Muscle of back (tissue), 13 donors: ENCODE measurements at places on chromosomes 7 and 10.

DNA sequence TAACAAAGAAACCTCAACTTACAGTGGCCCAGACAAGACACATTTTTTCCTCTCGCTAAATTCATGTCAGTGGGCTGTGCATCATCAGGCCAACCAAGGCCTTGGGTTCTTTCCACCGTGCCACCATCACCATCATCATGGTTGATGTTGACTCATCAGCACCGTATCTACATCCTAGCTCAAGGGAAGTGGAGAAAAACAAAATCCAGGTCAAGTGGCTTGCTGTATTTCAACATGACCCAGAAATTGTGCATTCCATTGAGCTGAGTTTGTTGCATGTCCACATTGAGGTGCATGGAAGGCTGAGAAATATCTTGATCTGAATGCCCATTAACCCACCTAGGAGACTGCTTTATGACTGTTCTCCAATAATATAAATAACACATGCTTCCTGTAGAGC is 312.4 kb upstream of the CDC14C start:
- no peak for DNase-seq

- DNase-seq: no peak
These were observed 160.8 kb downstream of the VPS50 start for GRCh38 chr7:93392984-93393383.

GRCh38 chr10:70270952-70271351 is 12.9 kb downstream of the NPFFR1 start:
- no peak for DNase-seq

DNA sequence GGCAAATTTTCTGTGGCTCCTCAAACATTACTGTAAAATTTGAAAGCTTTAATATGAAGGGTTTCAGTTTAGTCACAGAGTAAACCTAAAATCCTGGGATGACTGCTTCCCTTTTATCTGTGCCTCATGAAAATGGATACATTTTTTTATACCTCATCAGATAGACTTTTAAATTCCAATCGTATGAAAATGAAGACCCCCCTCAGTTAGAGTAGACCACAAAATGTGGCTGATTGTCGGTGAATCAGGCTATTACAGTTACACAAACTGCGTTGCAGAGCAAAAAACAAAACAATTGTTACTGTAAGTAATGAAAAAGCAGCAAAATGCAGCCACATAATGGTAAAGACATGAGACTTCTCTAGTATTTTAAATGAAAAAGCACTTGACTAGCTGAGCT is 296.2 kb downstream of the CNTNAP2 start:
- no peak for DNase-seq

- no peak for DNase-seq
These were observed 285.8 kb downstream of the CAMK1D start for GRCh38 chr10:12635127-12635541.

GRCh38 chr7:154902600-154903082 is 100.3 kb downstream of the PAXIP1 start:
- no peak for DNase-seq

DNA sequence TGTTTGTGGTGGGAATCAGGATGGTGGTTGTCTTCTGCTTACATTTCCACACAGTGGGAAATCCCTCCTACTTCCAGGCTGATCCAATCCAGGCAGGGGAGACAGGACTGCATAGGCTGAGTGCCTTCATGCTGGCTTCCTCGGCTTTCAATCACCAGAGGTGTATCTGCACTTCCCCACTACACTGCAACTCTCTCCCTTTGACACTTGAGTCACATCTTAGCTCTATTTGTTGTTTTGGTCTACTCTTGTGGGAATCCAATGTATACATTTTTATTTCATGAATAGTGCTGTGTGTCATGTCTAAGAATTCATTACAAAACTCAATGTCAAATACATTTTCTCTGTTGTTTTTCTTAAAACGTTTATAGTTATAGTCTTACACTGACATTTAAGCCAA is 735.6 kb downstream of the XPNPEP1 start:
- DNase-seq: no peak

- DNase-seq: no peak
These were observed 163.2 kb upstream of the PRR15 start for GRCh38 chr7:29400437-29400836.

GRCh38 chr10:43217563-43218205 is 49.2 kb downstream of the RASGEF1A start:
- no peak for DNase-seq

- no peak for DNase-seq
These were observed 5.6 kb downstream of the CCSER2 start for GRCh38 chr10:84333864-84334451.

- no peak for DNase-seq
These were observed 76.0 kb downstream of the HIP1 start for GRCh38 chr7:75662579-75663301.

- no peak for DNase-seq
These were observed 91.5 kb downstream of the JAZF1 start for GRCh38 chr7:28088901-28089714.

- no peak for DNase-seq
These were observed 26.2 kb upstream of the SLC29A3 start for GRCh38 chr10:71292624-71293445.

DNA sequence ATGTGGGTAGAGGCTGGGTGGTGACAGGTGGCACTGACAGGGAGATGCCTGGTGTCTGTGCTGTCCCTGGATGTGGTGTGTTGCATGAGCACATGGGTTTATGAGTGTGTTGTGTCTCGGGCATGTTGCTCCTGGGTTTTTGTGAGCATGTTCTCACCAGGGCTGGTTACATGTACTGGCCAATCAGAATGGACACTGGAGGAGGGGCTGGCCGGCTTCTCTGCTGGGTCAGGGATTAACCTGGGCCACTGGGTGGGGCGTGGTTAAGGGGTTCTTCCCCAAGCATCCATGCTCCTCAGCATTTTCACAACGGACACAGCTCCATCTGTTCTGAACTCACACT is 20.8 kb upstream of the VOPP1 start:
- DNase-seq: no peak

DNA sequence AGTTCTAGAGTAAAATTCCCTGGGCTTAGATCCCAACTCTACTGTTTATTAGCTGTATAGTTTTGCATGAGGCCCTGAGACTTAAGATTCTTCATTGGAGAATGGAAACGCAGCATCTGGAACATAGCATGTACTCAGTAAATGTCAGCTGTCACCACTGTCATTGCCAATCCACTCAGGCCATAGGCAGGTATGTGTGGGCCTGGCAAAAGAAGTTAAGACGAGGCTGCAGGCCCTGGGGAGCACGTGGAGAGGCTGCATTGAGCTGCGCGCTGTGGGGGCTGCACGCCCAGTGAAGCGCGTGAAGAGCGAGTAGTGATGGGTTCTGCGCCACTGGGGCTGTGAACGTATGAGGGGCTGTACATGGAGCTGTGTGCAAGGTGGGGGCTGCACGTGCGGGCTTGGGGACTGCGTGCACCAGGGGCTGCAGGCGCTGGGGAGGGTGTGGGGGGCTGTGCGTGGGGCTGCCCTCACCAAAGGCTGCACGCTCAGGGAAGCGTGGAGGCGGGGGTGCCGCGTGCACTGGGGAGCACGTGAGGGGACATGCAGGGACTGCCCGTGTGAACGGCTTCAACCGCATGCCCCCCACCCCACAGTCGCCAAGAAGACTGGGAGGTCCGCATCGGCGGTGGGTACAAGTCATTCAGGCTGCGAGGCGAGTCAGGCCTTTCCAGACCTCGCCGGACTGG is 85.5 kb downstream of the PRR15 start:
- no peak for DNase-seq

- no peak for DNase-seq
These were observed 148.3 kb upstream of the PHYHIPL start for GRCh38 chr10:59027975-59028655.

DNA sequence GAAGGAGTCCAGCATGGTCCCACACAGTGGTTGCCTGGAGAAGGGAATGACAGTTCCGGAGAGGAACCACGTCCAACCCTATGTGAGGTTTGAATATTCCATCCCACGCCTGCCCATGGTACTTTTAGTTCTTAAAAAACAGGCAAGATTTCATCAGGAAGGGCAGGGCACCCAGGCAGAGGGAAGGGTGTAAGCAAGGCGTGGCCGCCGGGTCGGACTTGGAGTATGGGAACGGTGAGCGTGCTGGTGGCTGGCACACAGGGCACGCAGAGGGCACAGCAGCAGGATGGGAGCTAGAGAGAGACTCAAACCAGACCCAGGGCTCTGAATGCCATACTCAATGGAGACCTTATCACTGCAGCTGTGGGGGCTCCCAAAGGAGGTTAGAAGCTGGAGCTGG is 34.3 kb downstream of the FAM53B start:
- no peak for DNase-seq

- no peak for DNase-seq
These were observed at the start of gene NMT2 for GRCh38 chr10:15168291-15168785. Gene NMT2, minus strand, starts transcription at chr10:15168693. Its CDS starts 81 bp downstream, at chr10:15168612.

GRCh38 chr10:107502229-107502985 is 337.9 kb upstream of the SORCS1 start:
- no peak for DNase-seq

- DNase-seq: no peak
These were observed 127.0 kb downstream of the CALCR start for GRCh38 chr7:93447509-93447908.

GRCh38 chr7:83957333-83957732 is 237.3 kb downstream of the SEMA3A start:
- DNase-seq: no peak

DNA sequence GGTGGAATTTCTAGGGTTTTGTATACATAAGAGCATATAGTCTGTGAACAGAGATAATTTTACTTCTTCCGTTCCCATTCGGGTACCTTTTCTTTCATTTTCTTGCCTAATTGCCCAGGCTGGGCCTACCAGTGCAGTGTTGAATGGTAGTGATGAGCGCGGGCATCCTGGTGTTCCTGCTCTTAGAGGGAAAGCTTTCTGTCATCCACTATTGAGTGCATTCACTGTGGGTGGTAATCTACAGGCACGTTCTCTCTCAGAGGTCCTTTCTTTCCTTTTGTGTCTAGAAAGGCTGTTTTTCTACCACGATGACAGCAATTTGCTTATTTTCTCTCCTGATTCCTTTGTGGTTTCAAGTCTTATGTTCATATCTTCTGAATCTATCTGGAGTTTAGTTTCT is 65.0 kb downstream of the INPP5A start:
- no peak for DNase-seq

- no peak for DNase-seq
These were observed 35.2 kb upstream of the MBL2 start for GRCh38 chr10:52807803-52808202.

DNA sequence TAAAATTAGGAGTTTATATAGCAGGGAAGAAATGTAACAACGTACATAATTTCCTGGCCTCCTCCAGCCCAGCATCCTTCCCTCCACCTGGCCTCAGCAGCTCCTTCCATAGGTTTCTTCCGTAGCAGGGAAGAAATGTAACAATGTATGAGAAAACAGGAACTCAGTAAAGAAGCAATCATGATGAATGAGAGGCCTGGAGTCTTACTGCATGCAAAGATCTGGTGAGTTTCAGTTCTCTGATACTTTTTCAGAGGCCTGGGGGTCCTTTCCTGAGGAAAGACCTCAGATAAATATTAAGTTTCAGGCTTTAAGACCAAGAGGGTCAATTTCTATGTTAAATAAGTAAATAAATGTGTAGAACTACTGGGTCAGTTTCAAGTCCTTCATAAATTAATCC is 155.7 kb upstream of the C7orf33 start:
- no peak for DNase-seq

- DNase-seq: peak; percentile 39
These were observed 1.3 kb upstream of the SLC26A5 start for GRCh38 chr7:103447073-103447960.

- DNase-seq: no peak
These were observed 75.6 kb upstream of the OGDHL start for GRCh38 chr10:49837685-49838084.

DNA sequence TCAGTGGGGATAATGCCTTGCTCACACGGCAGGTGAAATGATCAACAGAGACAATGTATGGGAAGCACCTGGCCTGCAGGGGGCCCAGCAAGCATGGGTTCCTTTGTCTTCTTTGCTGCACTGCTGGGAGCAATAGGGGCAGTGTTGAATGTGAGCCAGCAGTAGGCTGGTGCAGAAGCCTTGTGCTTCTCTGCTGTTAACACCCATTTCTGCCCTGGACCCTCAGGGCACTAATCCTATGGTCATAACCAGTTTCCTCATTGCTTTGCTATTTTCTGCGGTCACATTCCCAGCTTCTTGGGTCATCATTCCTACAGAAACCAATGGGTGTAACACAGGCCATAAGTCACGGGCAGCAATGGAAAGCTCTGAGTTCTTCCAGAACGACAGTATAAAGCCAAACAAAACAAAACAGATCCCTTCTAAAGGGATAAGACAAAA is 10.9 kb upstream of the LGI1 start:
- DNase-seq: peak; percentile 40

DNA sequence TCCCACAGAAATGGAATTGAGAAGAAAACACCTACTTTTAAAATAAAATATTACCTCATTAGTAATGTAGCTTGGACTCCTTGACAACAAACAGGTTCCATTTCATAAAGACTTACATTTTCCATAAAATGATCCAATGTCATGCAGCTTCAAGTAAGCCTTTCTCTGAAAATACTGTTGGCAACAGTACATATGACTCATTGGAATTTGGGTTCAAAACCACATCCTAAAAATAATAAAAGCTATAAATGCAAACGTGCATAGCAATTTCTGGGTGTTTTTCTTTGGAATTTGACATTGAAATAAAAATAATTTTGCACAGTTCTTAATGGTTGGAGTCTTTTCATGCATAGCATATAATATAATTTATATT is 47.9 kb downstream of the FHIP2A start:
- DNase-seq: peak; percentile 63

- no peak for DNase-seq
These were observed 434.1 kb downstream of the DNAJB9 start for GRCh38 chr7:109003742-109004141.
